Pancreas (tissue), 10 donors: ENCODE measurements at places on chromosomes 6 and 20. TPM values are rescaled to one million over a fixed set of nuclear protein-coding genes. Genes with fewer than 3 reads are reported as not detected.

Gene GRM1
- not detected for total RNA-seq

DNA sequence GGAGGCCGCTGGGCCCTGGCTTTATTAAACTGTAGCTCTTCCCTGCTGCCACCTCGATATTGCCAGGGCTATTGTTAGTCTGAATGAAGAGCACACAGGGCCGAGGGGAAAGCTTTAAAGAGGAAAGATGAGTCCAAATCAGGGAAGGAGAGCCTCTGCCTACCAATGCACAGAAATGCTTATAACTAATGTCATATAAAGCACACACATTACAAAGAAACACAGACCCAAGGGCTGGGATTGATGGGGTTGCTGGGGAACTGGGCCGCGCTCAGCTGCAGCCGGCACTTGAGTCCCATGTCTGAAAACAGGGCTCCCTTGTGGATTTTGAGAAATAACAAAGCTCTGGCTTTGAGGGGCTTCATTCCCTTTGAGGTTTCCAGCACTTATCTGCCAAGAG is 232.6 kb downstream of the CD83 start:
- H3K4me3 ChIP-seq = no peak overlapping the region
- no peak overlapping the region for H3K27ac ChIP-seq
- no peaks in the 10 kb centered on the region for H3K36me3 ChIP-seq
- no peaks in the 10 kb centered on the region for H3K27me3 ChIP-seq

DNA sequence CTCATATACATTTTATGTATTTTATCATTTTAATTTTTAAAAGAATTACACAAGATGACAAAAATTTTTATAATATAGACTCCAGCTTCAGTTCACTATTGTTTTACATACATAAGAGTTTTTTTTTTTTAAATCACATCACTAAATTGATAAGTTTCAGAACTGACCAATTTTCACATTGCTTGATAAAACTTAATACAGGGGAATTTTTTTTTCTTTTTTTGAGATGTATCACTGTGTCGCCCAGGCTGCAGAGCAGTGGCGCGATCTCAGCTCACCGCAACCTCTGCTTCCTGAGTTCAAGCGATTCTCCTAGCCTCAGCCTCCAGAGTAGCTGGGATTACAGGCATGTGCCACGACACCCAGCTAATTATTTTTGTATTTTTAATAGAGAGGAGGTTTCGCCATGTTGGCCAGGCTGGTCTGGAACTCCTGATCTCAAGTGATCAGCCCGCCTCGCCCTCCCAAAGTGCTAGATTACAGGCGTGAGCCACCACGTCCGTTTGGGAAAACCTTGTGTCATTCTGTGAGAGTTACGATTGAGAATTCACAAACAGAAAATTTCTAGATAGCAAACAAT is 36.6 kb upstream of the BTN3A2 start:
- no peaks in the 10 kb centered on the region for H3K36me3 ChIP-seq
- no peak overlapping the region for H3K4me3 ChIP-seq
- no peak for DNase-seq
- no peak overlapping the region for H3K27ac ChIP-seq
- H3K4me1 ChIP-seq = no peaks in the 10 kb centered on the region

GRCh38 chr6:125486881-125487280 is 185.1 kb upstream of the HDDC2 start:
- DNase-seq = no peak
- H3K4me1 ChIP-seq = no peaks in the 10 kb centered on the region
- H3K4me3 ChIP-seq = no peak overlapping the region
- no peaks in the 10 kb centered on the region for H3K27me3 ChIP-seq
